ENCODE measurements at places on chromosomes 12 and 14.

GRCh38 chr12:114821570-114821969 is 137.6 kb upstream of the TBX3 start:
- no peak for DNase-seq

- DNase-seq, result no peak
These were observed 487.1 kb downstream of the EGLN3 start for GRCh38 chr14:33463731-33464130.

GRCh38 chr12:50248411-50248810 is 34.9 kb downstream of the LIMA1 start:
- DNase-seq, result no peak

DNA sequence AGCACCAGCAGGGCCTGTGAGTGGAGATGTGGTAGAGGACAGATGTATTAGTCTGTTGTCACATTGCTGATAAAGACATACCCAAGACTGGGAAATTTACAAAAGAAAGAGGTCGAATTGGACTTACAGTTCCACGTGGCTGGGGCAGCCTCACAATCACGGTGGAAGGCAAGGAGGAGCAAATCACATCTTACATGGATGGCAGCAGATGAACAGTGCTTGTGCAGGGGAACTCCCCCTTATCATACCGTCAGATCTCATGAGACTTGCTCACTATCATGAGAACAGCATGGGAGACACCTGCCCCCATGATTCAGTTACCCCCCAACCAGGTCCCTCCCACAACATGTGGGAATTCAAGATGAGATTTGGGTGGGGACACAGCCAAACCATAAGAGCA is 361.9 kb downstream of the VRK1 start:
- DNase-seq, result no peak

DNA sequence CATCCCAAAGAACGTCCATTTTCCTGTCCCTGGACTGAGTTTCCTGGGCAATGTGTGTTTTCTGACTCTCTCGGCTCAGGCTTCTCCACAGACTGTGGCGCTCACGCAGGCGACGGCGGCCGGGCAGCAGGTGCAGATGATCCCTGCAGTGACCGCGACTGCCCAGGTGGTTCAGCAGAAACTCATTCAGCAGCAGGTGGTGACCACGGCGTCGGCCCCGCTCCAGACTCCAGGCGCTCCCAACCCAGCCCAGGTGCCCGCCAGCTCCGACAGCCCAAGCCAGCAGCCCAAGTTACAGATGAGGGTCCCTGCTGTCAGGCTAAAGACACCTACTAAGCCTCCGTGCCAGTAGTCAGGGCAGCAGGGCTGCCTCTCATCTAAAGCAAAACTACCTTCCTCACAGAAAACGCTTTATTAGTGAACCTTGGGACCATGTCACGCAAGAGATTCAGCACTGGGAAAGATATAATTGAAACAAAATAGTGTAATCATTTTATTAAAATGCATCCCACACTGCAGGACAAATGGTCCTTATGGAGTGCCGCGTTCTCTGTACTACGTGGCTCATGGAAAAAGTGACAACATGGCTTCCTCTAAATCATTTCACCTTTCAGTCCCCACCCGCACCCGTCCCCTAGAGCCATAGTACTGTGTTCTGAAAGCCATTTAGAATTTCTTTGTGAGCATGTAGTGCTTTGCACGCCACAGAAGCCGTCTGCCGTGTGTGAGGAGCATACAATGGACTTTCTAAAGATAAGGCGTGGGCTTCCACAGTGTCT is 66.6 kb downstream of the DDX51 start:
- no peak for DNase-seq

DNA sequence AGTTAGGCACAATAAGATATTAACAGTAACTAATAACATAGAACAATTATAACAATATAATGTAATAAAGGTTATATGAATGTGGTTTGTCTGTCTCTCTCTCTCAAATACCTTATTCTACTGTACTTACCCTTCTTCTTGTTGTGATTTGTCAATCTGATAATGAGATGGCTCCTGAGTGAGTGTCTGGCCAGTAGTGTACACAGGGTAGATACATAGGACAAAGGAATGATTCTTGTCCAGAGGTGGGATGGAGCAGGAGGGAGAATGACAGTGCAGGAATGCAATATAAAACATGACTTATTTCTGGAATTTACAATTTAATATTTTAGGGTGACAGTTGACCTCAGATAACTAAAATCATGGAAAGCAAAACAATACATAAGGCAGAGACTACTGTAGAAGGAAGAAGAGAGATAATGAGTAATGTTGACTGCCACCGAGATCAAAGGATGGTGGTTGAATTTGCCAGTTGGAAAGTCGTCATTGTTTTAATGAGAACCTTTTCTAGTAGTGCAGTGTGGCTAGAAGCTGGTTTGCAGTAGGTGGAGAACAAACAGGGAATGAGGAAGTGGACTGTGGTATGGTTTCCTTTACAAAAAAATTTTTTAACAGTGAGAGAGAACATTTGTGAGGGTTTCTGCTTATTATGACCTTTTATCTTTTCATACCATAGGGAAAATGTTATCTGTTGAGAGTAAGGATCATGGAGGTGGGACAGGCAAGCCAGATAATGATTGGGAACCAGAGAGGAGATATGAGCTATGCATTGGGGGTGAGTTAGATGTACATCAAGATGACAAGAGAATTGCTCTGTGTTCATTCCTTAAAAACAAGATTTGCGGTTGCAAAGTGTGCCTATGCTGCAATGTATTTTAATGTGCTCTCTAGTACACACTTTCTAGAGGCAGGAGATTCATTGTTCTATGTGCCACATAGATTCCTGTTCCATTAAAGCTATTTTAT is 458.3 kb downstream of the BTG1 start:
- DNase-seq, result peak; percentile 4

- DNase-seq, result no peak
These were observed 11.0 kb upstream of the RPS6KL1 start for GRCh38 chr14:74934041-74934440.

- DNase-seq, result no peak
These were observed 669.2 kb downstream of the DIO2 start for GRCh38 chr14:79542121-79542520.

DNA sequence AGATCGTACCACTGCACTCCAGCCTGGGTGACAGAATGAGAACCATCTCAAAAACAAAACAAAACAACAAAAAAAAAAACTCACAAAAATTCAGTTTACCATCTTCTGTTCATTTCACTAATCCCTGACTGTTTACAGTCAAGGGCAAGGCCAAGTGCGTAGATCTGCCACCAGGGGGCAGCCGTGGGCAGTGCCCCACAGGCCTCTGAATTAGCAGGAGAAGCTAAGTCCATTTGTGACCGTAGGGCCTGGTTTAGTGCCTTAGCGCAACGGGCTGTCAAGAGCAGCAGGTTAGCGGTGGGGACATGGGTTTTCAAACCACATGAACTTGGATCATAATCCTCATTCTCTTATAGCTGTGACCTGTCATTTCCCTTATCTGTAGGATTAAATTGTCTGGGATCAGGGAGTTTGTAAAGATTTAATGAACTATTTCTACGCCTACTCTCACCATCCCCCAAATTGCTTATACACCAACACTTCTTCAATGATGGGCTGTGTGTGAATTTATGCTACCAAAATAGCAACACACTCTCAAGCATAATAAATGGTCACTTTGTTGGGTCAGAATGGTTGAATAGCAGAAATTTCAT is 49.0 kb downstream of the KCTD10 start:
- DNase-seq, result peak; percentile 81

- no peak for DNase-seq
These were observed 1.5 kb upstream of the IGF1 start for GRCh38 chr12:102481705-102482425.

- no peak for DNase-seq
These were observed 32.1 kb downstream of the NCKAP5L start for GRCh38 chr12:49796155-49796554.

DNA sequence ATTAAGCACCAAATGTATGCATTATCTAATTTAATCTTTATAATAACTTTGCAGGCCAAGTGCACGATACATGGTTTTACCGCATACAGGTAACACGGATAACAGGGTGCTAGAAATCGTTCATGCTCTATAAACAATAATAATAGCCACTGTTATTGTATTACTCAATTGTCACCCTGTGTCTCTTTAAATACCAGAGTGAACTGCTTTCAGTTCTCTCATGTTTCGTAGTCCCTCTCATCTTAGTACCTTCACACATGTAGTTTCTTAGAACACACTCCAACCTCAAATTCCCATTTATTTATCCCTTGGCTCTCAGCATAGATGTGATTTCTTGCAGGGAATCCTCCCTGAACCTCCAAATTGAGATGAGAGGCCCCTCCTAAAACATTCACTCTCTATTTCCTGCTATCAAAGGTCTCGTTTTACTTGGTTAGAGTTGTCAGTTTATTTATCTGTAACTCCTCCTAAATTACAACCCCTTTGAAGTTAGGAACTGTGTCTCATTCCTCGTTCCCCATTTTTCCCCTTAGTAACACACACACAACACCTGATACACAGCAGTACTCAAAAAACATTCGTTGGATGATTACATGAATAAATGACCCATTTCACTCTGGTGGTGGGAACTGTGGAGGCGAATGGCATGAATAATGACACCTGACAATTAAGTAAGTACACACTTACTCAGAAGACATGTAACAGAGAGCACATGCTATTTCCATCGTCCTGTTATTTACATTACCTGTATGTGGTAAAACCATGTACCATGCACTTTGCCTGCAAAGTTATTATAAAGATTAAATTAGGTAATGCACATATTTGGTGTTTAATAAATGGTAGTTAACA is 134.6 kb downstream of the BTG1 start:
- DNase-seq, result no peak

DNA sequence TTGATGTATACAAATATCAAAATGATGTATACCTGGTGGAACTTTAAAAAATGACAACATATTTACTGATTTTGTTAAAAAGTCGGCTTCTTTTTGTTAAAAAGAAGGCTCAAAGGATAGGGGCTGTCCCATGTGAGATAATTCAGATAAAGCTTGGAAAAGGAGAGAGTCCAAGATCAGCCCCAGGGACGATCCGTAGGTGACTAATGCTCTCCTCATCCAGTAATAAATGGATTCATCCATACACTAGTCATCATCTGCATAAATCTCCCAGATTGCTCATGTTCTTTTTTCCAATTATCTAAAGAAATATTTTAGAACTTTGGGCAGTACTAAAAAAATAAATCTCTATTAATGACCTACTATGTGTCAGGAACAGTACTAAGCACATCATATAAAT is 23.4 kb upstream of the FSCB start:
- no peak for DNase-seq

- DNase-seq, result no peak
These were observed 206.9 kb upstream of the AMIGO2 start for GRCh38 chr12:47286676-47287075.

GRCh38 chr12:42865282-42865681 is 275.7 kb upstream of the PRICKLE1 start:
- no peak for DNase-seq

DNA sequence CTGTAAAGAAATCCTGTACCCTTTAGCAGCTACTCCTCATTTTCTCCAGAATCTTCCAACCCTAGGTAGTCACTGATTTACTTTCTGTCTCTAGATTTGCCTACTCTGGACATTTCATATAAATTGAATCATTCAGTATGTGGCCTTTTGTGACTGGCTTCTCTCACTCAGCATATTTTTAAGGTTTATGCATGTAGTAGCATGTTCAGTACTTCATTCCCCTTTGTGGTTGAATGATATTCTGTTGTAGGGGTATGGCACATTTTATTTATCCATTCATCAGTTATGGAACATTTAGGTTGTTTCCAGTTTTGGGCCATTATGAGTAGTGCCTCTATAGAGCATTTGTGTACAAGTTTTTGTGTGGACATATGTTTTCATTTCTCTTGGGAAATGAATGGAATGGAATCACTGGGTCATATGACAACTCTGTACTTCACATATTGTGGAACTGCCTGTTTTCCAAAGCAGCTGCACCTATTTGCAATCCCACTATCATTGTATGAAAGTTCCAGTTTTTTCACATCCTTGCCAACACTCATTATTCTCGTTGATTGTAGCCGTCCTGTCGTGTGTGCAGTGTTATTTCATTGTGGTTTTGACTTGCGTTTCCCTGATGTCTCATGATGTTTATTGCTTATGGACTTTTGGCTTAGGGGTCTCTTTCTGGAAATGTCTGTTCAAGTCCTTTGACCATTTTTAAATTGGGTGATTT is 57.2 kb downstream of the ATF7IP start:
- DNase-seq, result no peak

DNA sequence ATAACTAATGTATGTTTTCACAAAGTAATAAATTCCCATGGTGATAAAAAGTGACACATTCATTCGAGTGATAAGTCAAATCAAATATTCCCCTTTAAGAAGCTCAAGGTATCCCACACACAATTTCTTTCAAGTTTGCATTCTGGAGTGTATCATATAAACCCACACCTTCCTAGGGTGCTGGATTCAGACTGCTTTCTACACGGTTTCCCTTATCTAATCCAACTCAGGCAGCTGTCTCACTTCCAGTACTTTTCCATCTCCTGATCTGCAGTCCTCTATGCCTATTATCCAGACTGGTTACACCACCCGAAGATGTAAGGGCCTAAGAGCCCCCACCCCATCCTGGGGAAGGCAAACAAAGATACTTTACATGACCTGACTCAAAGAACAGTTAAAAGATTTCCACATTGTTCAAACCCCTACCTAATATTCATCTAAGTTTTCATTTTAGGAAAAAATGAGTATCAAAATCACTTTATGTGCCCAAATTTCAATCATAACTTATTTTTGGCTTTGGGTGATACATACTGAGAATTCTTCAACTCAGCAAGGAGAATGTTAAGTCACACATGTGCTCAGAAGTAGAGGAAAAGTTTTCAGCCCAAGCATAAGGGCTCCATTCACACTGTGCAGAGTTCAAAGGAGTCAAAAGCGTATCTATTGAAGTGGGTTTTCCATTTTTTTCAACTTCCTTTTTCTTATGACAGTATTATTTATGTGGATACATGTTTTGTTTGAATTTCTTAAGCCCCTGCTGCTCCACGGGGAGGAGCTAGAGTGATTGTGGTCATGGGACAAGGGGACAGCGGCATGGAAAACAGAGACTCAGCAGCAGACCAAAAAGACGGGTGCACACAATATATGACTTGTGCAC is 41.8 kb downstream of the CORO1C start:
- DNase-seq, result peak; percentile 80

DNA sequence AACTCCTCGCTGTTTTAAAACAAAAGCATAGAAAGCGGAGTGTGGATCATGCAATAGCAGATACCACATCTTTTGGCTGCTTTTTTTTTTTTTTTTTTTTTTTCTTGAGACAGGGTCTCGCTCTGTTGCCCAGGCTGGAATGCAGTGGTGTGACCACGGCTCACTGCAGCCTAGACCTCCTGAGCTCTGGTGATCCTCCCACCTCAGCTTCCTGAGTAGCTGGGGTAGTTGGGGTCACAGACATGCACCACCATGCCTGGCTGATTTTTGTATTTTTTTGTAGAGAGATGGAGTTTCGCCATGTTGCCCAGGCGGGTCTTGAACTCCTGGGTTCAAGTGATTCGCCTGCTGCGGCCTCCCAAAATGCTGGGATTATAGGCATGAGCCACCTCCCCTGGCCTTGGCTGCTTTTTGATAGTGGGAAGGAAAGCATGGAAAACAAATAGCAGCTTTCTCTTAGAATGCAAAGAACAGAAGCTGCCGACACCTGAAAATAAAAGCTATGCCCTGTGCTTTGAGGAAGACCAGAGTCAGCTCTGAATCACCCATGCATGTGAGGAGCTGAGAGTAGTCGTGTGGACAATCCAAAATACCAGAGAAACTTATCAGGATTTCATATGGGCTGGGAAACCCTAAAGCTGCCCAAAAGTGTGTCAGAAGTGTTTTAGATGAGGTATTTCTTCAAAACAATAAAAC is 3.6 kb upstream of the ELK3 start:
- DNase-seq, result no peak

Data from activated CD4-positive, alpha-beta T cell treated with anti-CD3 and anti-CD28 coated beads, Interleukin-10, Interleukin-2, amounts not matched to agents 100 ng/mL and 50 ng/mL, durations not matched to agents 16 hours and 8 hours (primary cell).